ENCODE measurements at places on chromosomes 3 and 15.
A peak's percentile ranks its signal among the peaks of the same experiment; 100 is the strongest.

GRCh38 chr15:78004222-78004727 lies 73.2 kb downstream of the TBC1D2B start:
- no peak for DNase-seq

GRCh38 chr3:59482684-59483083 lies 432.9 kb upstream of the CFAP20DC start:
- DNase-seq: no peak

DNA sequence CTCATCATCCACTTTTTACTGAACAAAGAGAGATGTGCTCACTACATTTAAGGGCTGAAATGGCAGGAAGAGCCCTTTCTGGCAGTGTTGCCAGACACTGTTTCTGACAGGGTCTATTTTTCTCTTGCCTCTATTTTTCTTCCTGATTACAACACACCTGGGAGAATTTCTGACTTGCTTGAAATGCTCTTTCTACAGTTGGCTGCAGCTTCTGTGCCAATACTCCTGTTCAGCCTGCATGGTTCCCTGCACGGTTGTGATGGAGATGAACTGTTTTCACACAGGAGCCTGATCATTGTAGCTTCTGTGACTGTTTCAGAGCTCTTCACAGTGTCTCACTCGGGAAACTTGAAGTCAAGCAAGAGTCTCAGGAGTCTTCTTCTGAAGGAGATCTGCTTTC lies 83.0 kb upstream of the DLG1 start:
- no peak for DNase-seq

- no peak for DNase-seq
These were observed 42.0 kb upstream of the OTOL1 start for GRCh38 chr3:161454615-161455014.

DNA sequence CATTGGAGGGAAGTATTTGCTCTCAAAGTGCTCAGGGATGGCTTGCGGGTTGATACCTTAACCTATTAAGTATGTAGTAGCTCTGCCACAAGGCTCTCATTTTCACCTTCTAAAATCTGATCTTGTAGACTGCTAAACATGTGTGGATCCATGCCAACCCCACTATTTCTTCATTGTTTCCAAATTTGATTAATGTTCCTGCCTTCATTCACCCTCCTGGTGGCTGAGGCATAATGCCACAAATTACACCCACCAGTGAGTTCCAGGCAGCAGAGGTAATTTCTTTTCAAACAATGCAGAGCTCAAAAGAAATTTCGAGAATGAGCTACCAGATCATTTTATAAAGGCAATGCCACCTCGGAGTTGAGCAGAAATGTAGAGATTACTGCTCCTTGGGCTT lies 71.0 kb downstream of the EDEM1 start:
- no peak for DNase-seq

DNA sequence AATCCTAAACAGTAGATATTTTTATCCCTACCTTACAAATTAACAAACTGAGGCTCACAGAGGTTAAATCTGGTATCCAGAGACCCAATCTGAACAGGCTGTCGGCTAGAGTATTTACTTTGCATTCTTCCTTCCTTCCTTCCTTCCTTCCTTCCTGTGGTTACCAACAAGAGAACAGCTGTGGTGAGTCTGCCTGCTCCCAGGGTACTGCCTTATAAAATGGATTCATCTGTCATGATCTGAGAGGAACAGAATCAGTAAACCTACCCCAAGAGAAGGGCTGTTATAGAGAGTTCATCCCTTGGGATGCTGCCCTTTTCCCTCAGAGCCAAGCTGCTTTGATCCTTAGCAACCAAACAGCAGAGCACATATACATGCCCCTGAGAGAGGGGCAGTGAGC lies 3.6 kb downstream of the GADL1 start:
- no peak for DNase-seq

DNA sequence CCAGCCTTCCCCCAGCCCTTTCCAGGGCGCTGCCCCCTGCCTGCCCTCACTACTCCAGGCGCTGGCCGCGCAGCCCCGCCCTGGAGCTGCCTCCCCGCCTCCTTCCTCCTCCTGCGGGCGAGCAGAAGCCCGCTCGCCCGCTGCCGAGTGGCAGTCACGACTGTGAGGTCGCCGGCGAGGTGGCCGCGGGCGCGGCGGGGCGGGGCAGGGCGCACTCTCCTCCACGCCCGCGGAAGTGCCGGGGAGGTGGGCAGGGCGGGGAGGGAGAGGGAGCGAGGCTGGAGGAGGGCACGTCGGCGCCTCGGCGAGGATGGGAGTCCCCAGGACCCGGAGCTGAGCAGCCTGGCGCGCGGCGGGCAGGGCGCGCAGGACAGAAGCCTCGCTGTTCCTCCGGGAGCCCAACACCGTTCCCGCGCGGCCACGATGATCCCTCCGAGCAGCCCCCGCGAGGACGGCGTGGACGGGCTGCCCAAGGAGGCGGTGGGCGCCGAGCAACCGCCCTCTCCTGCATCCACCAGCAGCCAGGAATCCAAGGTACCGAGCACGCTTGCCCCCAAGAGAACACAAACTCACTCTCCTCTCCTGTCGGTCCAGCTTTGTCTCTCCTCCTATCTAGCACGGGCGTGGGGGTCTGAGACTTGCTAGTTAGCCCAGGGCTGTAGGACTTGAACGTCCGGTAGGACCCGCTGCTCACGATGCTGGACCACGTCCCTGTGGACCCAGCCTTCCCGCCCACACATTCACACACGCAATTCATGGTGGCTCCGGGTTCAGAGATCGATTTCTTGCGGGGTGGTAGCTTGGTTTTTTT lies at the start of gene STAC:
Gene STAC, plus strand, starts transcription at position 284 of the 811 bp plus-strand sequence. Its CDS starts 140 bp downstream, at position 424.
- DNase-seq: no peak

DNA sequence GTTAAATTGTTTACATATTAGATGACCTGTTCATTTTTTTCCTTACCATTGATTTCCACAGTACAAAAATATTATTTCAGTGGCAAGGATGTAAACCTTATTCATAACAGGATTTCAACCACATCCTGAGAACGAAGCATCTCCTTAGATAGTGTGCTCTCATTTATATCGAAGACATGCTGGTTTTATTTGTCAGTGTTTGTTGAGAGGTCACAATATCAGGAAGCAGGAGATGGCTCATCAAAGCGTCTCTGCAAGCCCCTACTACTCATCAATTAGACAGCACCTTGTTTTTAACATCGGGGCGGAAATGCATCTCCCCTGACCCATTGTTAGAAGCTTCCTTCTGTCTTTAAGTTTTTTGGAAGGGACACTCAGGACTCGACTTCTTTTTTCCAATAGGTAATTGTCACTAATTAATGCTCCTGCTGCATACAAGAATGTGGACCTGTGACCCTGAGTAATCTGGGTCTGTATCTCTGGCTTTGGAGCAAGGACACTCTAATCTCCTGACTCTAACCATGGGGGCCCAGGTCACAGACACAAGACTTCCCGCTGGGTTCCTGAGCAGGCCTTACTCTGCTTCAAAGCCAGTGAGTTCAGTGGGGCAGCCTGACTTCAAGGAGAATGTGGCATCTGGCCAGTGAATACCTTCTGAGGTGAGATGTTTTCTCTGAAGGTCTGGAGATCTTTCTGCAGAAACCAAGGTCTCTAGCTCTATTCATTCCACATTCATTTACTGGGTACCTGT lies 50.3 kb downstream of the MECOM start:
- no peak for DNase-seq

- peak; percentile 32 for DNase-seq
These were observed 50.7 kb downstream of the XYLB start for GRCh38 chr3:38397320-38397719.

DNA sequence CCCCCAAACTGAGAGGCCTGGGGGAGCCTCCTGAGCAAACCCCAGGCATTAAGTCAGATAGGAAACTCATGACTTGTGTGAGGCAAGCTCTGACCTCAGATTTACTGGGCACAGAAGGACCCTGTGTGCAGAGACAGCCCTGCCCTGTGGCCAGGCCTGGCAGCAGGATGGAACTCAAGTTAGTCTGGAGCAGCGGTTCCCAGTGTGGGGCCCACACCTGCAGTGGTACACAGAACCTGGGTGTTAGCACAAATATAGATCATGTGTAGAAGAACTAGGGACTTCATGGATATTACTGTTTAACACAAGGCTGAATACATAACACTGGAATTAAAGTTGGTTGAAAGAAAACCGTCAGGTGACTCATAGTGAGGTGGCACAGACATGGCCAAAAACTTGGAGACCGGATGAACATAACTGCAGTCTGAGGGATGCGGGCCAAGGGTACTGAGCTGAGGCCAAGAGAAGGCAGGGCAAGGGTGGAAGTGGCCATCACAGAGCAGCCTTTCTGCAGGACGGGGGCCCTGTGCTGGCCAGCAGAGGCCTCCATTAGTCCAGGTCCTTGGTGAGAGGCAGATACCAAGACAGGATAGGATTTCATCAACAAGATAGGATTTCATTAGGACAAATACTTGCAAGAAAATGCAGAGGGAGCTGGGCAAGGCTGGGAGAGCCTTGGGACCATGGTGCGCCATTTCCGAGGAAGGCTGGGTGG lies 40.9 kb downstream of the IRAK2 start:
- peak; percentile 49 for DNase-seq

DNA sequence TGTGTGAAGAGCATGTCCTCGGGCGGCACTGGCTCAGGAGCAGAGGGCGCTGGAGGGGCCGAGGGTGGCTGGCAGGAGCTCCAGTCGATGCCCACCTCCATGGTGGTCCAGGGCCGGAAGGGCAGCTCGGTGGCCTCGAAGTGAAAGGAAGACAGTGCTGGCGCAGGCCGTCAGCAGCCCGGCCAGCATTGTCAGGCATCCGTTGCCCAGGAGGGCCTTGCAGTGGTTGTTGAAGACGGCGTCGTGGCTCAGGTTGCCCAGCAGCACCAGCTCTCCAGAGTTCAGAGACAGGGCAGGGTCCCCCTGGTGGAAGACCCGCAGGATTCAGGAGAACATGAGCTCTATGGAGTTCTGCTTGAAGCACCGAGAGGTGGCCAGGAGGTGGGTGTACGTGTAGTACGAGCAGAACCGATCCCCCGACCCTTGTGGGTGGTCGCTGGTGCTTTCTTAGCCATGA lies 16.5 kb upstream of the SIAH2 start:
- DNase-seq: peak; percentile 28

DNA sequence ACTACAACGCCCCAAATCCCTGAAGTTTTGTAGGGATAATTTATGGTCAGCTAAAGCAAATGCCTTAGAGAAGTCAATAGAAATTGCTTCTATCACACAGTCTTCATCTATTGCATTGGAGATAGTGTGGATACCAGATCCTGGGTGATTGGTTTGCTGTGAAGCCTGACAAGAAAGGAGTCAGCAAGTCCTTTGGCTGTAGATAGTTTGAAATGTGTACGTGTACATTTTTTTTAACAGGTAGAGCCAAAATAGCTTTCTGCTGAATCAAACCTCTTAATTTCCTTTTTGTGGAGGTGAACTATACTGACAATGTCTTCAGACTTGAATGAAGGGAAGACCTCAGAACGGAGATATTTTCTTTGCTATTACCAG lies 312.3 kb downstream of the ZBBX start:
- no peak for DNase-seq

GRCh38 chr3:107963581-107963980 lies 127.2 kb downstream of the CD47 start:
- no peak for DNase-seq

DNA sequence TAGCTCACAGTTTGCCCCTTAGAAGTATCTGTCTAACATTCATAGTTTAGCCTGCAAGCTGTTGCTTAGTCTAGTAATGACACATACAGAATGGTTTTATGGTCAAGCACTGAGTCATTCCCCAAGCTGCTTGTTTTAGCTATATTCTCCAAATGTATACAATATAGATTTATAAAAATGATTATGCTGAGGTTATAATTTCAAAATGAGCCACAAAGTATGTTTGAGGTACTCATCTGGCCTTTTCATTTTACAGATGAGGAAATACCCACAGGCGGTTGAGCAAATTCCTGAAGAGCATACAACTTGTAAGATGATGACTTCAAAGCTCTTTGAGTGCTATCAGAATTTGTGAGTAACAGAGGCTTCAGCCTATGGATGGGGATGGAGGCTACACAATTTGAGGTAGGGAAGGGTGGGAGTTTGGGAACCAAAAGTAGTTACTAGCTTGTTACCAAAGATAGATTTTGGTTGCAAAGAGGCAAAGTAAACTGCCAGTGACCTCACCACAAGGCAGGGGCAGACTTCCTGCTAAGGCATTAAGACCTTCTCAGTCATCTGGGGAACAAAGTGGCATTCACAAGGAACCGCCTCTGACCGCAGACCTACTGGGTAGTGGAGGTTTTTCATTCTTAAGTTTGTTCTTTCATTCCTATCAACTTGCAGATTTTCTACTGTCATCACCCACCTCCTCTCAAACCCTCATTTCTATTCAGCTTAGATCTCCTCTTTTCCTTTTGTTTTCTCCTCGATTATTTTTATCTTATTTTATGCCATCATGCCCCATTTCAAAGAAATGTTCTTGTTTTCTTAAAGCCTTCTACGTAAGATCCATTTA lies 257.2 kb upstream of the NECTIN3 start:
- DNase-seq: peak; percentile 65

- no peak for DNase-seq
These were observed 67.8 kb upstream of the POLG start for GRCh38 chr15:89402518-89402805.

DNA sequence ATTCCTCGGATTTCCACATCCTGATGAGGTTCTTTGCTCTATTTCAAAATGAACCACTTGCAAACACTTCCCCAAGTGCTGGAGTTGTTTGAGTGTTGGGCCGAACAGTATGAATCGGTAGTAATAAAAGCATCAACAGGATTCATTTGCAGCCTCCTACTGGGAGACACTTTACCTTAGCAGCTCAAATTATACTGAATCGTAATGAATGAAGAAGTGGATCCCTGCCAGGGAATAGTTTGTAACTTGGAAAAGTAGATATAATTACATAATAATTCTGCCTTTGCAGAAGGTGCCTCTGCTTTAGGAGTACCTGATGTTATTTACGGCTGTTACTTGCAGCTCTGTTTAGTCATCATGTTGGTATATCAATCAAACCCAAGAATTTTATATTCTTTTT lies 669.1 kb downstream of the CADM2 start:
- DNase-seq: no peak

DNA sequence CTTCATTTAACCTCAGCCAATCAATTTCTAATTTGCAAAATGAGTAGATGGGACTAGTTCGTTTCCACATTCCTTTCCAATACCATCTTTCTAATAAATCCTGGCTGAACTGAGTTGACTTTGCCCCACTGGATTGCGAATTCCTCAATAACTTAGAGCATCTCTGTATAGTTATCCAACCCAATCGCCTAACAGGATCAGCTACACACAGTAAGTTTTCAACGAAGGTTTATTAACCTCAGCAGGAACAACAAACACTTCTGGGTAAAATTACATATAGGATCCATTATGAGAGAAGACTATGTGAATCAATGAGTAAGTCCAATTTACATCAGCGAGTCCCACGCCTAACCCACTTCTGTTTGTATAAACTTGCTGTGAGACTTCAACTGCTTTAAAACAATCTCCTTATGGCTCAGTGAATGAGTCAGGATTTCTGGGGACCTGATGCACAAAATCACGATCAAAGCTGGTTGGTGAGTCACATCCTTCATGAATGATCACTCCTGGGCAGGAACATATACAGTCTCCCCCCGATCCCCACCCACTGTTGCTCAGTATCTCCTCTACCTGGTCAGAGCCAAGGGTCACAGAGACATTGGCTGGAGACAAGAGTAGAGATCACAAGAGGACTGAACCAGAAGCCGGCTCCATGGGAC lies 142.8 kb downstream of the EDEM1 start:
- DNase-seq: no peak

Measured in HT-29 (cell line).